Kidney (tissue), 22 donors: ENCODE measurements at places on chromosomes 6 and 20. TPM values are rescaled to one million over a fixed set of nuclear protein-coding genes. Genes with fewer than 3 reads are reported as not detected.

DNA sequence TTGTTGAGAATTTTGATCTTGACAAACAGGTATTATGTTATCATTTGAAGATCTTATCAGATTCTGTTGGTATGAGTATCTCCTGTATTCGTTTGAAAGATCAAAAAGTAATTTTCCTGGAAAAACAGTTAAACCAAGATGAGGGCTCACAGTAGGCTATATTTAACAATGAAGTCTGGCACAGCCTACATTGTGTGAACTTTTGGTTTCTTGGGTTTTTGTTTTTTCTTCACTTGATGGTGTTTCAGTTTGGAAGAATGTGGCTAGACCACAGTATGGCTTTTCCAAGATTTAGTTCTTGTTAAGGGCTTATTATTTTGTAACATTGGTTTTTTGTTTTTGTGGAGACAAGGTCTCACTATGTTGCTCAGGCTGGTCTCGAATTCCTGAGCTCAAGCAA is 306.4 kb downstream of the CDKAL1 start:
- no peak for DNase-seq

Gene BMP5
- polyA plus RNA-seq: 0.86 TPM

Gene NRN1
- polyA plus RNA-seq: 6.4 TPM

Gene MROH8
- polyA plus RNA-seq: 4.4 TPM

- no peak for DNase-seq
Observed at GRCh38 chr20:54207053-54207742, 689 bp upstream of the PFDN4 start.

DNA sequence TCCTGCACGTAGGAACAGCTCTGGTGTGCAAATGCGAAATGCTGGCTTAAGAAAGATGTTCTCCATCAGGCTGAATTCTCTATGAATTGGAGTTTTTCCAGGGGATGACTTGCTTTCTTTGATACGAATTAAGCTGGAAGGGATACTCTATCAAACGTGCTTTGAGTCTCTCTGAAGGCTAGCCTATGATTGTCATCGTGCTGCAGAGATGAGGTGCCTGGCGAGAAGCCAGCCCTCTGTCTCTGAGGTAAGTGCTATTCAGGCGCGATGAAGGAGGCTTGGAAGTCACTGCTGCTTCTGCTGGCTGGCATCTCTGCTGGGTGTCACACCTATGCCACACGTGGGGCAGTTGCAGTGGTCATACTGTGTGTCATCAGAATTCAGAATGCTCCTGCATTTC is 223.7 kb downstream of the TAF4 start:
- no peak for DNase-seq

DNA sequence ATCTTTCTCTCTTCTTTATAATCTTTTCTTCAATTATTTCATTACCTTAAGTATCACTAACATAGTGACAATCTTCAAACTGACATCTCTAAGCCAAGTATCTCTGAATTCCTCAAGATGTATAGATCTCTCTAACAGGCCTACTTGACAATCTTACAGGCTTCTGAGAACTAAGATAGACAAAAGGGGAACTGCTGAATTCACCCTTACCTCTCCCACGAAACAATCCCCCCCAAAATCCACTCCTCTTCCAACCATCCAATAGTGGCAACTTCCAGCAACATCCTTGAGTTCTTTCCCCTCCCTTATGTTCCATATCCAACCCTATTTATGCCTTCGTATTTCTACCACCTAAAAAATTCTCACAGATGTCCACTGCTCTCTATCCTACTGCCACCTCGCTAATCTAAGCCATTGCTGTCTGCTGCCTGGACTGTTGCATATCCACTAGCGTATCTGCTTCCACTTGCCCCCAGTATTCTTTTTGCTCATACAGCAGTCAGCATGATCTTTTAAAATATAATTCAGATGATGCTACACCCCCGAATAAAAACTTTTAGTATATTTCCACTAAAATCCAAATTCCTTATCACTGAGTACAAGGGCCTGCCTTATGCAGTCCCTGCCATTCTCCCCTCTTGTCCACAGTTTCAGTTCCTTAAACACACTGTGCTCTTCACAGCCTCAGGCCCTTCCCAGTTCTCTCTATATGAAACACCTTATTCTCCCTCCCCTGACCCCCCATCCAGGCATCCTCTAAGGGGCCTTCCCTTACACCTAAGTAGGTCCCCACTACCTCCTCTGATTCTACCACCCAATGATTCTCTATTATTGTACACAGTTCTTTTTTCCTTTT is 8.0 kb downstream of the REPS1 start:
- no peak for DNase-seq

GRCh38 chr6:154432533-154433476 is 76.2 kb upstream of the IPCEF1 start:
- no peak for DNase-seq

DNA sequence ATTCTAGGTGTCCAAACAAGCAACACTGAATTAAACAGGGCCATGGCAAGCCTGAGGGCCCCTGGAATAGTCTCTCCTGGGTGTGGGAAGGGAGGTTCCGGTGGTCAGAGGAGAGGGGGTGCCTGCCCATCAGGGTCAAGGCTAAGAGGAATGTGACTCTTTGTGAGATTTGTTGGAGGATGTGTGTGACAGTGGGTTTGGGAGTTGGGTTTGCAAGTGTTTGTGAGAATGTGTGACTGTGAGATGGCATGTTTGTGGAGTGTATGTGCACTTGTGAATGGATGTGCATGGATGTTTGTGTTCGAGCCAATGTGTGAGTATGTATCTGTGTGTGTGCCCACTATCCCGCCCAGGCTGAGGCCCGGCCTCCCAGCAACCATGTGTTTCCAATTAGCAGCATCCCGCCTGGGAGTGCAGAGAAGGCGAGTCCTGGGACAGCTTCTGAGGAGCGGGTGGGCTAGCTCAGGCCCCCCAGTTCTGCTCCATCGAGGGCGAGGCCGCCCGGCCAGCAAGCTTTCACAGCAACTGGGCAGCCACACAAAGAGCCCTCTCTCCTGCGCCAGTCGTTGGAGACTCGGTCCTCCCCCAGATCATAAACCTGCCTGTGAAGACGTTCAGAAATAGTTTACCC is 12.6 kb downstream of the FOXC1 start:
- peak; percentile 84 for DNase-seq

DNA sequence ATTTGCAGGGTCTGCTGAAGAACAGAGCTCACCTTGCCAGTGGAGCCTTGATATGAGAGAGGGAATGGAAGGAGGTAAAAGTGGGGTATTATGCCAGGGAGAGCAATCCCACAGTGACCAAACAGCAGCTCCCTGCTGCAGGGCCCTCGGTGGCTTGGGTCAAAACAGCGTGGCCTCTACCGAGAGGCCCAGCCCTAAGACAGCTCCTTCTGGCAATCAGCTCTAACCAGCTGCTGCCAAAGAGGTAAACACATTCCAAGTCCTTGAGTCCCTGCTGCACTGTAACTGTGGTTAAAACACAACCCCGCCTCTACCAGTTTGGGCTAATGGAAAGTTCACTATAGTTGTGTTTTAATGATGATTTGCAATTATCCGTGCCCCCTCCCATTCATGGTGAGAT is 1.4 kb upstream of the DAAM2 start:
- no peak for DNase-seq

GRCh38 chr6:13586603-13587542 is 12.5 kb downstream of the SIRT5 start:
- DNase-seq: no peak

DNA sequence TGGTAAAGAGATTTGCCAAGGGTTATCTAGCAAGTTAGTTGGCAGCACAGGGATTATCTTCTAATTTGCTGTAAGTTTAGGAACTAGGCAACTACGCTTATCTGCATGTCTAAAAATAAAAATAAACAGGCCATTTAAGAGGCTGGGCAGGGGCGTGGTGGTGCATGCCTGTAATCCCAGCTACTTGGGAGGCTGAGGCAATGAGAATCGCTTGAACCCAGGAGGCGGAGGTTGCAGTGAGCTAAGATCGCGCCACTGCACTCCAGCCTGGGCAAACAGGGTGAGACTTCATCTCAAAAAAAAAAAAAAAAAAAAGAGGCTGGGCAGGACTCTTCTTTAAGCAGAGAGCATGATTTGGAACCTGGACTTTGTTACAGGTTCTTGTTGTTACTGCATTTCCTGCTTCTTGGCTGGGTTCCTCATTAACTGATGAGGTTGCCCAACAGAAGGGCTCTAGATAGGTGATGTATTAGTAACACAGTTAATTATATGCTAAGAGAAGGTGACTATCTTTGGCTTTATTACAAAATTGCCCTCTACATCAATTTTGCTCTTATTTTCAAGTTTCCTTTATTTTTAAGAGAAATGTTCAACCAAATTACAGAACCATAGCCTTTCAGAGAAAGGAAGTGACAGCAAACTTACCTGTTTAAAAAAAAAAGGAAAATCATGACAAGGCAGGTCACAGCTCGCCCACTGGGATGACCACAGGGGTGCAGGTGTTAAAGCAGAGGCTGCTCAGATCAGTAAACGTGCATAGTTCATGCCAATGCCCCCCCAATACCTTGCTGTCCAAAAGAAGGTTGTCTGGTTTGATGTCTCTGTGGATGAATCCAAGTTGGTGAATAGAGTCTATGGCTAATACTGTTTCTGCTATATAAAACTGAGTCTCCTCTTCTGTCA is 32.5 kb downstream of the STK38 start:
- DNase-seq: no peak

Gene EEF1A2
- 1.5 TPM for polyA plus RNA-seq

Gene TRIM38
- polyA plus RNA-seq: 12.2 TPM

DNA sequence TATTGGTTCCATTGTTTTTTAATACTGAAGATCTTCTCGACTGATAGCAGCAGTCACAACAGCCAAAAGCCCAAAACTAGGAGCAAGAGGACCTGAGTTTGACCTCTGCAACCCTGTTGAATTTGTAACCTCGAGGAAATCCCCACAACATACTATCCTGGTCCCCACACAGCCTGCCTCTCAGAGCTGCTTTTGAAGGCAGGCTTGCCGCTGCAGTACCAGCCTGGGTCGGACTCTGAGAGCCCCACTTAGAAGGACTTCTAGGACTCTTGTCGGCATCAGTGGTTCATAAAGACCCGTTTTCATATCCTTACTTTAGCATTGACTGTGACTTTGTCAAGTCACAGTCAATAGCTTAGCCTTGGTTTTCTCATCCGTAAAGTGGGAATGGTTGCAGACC is 49.3 kb downstream of the EBF4 start:
- DNase-seq: no peak

DNA sequence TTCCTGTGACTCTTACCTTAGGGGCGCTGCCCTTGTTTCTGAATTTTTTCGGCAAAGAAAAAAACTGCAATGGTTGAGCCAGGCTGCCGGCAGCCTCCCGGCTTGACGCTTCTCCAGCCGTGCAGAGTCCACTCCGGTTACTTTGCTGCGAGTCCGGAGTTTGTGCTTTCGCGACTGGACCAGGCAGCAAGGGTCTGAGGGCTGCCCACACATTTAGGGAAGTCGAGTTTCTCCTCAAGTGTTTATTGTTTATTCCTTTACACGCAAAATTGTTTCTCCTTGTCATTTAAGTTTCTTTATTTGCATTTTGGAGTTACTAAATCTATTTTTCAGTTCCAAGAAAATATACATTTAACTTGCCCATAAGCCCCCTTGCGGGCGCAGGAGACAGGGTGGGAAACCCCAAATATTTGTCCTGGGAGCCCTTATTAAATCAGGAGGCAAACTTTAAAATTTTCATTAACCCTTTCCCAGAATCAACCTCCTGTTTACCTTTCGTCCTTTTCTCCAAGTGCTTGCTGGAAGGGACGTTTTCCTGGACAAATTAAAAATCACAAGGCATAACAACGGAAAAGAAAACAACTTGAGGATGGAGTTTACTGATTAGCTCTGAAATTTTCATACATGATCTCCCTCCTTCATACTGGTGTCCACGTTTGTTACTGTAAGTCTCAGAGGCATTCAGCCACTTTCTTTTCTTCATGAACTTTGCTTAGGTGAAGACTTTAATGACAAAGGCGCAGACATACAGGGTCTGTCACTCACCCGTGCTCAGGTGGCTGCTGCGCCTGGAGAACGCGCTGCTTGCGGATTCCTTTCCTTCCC is 1.7 kb upstream of the PDE10A start:
- peak; percentile 71 for DNase-seq

DNA sequence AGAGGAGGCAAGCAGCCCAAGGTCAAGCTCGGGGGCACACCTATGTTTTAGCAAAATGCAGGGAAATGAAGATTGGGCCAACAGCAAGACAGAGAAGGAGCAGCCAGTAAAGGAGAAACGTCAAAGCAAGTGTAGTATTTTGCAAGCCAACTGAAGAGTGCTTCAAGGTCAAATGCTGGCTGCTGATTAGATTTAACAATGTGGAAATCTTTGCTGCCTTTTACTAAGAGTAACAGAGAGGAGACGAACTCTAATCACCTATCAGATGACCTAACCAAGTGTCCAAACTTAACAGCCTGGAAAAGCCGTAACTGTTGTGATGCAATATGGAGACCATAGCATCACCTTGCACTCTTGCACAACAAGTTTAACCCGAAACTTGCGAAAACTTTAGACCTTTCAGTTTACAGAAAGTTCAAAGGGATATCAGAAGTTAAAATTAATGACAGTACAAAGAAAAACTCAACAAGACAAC is 30.4 kb downstream of the AKIRIN2 start:
- DNase-seq: no peak

Gene TCP11
- 0.41 TPM for polyA plus RNA-seq

Gene RHAG
- polyA plus RNA-seq: not detected

GRCh38 chr6:1789092-1789491 is 179.4 kb downstream of the FOXC1 start:
- DNase-seq: no peak

Gene SERPINB1
- 37.4 TPM for polyA plus RNA-seq

DNA sequence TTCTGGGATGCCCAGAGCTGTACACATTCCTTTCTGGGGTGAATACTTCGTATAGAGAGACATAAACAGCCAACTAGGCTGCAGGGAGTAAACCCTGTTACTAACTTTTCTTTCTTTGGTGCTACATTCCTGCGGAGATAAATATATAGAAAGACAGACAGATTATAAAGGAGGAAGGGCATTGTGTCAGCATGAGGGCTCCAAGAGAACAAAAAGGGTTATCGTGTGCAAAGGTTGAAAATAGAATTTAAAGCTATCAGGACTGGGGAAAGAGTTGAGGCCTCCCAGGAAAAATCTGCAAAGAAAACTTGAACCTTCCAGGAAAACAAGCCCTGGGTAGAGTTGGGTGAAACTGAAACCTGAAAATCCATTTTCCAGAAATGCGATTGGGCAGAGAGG is 68.0 kb downstream of the TMEM170B start:
- DNase-seq: no peak

- no peak for DNase-seq
Observed at GRCh38 chr6:96923871-96924493, 546 bp upstream of the KLHL32 start.

GRCh38 chr6:137873273-137873762 is 6.3 kb downstream of the TNFAIP3 start:
- no peak for DNase-seq

DNA sequence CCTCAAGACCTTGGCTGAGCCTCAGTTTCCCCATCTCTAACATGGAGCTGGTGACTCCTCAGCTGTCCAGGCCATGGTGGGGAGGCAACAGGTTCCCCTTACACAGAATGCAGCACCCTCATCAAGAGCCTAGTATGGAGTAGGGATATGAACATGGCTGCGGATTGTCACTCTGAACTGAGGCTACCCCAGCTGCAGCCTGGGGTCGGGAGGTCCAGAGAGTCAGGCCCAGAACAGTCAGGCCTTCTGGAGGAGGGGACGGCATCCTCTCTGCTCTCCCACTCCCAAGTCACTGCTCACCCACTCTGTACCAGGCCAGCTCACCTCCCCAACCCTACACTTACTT is 1.4 kb upstream of the FOXS1 start:
- no peak for DNase-seq
